Islet precursor cell (in vitro differentiated cells): ENCODE measurements at places on chromosomes 1 and 21.

DNA sequence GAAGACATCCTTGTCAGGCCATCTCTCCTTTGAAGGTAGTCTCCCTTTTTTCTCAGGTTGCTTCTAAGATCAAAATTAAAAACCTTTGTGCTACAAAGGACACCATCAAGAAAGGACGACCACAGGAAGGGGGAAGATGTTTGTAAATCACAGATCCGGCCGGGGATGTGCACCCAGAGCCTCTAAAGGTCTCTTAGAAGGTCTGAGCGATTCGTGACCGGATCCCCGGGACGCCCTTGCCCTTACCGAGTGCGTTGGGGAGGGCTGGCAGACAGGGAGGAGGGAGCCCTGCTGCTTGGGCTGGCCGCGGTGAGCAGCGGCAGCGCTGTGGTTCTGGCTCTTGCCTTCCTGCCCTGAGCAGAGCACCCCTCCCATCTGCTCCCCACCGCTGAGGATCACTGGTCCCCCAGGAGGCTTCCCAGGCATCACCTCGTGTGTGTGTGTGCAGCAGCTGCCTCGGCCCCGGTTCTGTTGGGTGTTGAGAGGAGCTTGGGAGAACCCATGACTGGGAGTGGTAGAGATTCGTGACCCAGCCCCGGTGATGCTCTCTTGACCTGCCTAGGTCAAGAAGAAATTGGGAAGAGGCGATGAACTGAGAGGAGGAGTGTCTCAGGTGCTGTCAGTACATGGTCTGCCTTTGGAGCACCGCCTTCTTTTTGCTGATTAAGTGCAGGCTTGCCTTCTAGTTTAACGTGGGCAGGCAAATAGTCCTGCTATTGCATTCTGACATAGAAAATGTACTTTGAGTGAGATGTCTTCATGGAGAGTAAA lies 34.5 kb downstream of the AGPAT3 start:
- no peak for DNase-seq

DNA sequence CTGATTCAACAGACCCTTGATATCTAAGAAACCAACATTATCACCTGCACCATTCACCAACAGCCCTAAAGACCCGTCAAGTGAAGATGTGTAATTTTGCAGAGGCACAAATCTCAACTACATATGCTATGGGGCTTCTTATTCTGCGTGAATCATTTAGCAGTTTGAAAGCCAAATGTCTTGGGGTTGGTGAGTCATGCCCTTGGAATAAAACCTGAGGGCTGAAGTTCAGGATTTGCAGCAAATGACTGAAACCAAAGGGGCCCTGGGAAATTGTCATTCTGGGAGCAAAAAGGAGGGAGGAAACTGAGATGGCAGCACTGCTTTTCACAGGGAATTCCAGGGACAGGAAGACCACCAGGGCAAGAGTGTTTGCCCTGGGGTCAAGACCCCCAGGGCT lies 79.2 kb upstream of the TNR start:
- no peak for DNase-seq

DNA sequence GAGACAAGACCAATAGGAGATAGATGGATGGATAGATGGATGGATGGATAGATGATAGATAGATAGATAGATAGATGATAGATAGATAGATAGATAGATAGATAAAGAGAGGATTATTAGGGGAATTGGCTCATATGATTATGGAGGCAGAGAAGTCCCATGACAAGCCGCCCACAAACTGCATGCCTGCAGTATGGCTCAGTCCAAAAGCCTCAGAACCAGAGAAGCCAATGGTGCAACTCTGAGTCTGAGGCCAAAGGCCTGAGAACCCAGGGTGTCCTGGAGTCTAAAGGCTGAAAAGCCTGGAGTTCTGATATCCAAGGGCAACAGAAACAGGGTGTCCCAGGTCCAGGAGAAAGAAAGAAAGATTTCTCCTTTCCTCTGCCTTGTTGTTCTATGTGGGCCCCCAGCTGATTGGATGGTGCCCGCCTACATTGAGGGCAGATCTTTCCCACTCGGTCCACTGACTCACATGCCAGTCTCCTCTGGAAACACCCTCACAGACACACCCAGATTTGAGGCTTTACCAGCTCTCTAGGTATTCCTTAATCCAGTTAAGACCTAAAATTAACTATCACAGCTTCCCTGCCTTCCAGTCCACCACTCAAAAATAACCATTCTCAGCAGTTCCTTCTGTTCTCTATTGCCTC lies 39.6 kb upstream of the IRF2BP2 start:
- DNase-seq, result no peak

DNA sequence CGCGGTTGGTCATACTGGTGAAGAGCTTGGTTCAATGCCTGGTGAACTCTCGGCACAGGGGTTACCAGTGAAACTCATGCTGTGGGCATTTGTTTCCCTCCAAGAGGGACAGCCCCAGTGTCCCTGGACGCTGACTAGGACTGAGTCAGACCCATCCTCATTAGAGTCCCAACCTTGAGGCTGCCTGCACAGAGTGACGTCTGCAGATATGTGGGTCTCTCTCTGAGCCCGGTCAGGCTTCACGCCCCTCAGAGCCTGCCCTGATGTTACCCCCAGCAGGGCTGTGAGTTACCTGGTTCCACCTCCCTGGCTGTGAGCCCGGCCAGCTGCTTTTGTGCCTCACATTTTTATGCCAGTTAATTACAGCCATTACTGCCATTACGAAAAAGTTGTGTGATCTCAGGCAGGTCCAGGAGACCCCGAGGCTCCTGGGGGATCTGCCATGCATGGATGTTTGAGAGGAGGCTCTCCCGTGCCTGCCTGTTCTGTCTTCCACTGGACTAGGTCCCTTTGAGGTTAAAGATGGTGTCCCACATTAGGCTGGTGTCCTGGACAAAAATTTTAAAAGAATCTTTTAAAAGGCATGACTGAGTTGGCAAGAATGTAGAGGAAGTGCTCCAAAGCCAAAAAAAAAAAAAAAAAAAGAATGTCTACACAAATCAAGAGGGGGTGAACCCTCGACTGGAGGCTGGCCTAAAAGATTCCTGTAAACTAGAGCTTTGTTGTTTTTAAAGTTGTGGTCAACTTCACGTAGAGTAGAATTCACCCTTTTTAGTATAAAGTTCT lies 36.6 kb upstream of the PADI1 start:
- peak; percentile 87 for DNase-seq

GRCh38 chr1:29202053-29202452 lies 20.4 kb upstream of the SRSF4 start:
- DNase-seq, result no peak

GRCh38 chr1:156440654-156441437 lies 59.7 kb downstream of the MEF2D start:
- no peak for DNase-seq

GRCh38 chr1:193660428-193660827 lies 474.0 kb upstream of the B3GALT2 start:
- DNase-seq, result no peak

GRCh38 chr1:182715531-182715930 lies 31.1 kb upstream of the RGS8 start:
- no peak for DNase-seq

DNA sequence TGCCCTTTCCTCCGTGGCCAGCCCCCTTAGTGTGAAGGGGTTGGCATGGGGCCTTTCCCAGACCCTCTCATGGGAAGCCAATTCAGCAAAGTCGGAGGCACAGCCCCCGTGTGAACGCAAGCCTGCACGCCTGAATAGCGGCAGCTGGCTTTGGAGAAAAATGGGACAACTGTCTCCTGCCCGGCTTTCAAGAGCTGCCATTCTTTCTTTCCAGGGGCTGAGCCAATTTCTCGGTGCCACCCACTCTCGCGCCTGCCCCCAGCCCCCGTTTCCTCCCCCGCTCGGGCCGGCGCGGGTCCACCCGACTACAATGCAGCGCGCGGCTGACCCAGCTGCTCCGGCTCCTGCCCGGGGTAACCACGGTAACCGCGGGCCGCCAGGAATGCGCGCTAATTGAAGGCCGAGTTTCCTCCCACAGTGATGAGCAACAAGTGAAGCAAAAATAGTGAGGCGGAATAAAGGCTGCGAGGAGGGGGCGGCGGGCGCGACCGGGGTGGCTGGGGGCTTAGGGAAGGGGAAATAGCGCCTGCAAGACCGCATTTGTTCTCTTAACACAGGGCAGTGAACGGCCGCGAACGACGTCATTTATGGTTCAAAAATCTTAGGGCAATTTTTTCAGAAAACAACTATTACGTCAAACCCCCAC lies 27.8 kb downstream of the ILDR2 start:
- DNase-seq, result peak; percentile 94

DNA sequence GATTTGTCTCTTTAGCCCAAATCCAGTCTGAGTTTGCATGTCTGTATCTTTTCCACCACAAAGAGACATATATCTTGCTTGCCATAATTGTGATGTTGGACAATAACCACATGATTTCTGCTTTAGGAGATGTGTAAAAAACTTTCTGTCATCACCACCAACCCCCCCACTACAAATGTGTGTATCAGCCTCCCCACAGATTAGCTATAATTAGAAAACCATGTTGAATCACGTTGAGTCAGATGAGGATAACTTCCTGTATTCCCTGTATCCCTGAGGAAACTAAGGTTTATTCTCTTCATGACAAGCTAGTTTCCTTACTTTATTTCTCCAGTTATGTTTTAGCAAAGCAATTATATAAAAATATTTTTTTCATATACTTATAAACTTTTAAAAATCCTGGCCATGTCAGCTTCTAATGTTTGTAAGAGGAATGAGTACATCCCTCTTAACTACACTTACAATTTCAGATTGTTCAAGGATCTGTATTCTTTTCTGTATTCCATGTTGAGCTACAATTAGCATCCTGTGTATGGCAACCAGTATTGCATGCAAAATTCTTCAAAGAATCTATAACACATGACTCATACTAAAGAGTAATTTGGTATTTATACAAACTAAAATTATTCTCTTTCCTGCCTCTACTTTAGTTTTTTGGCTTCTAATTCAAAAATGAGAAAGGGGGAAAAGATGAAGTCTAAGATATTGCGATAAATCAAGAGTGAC lies 143.0 kb downstream of the FMN2 start:
- no peak for DNase-seq
